ENCODE measurements at places on chromosomes 7 and 10.
A peak's percentile ranks its signal among the peaks of the same experiment; 100 is the strongest.

DNA sequence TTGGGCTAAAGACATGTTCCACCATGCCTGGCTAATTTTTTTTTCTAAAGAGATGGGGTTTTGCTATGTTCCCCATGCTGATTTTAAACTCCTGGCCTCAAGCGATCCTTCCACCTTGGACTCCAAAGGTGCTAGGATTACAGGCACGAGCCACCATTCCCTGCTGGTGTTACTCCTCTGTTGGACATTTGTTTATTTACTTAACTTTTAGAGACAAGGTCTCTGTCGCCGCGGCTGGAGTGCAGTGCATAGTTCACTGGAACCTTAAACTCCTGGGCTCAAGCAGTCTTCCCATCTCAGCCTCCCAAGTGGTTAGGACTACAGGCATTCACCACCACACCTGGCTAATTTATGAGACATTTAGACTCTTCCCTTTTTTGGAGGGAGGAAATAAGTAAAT lies 38.9 kb downstream of the CCAR1 start:
- peaks cover 56% of the 10 kb centered on the region for H3K36me3 ChIP-seq
- H3K27me3 ChIP-seq, result no peaks in the 10 kb centered on the region
- no peak overlapping the region for H3K4me3 ChIP-seq

DNA sequence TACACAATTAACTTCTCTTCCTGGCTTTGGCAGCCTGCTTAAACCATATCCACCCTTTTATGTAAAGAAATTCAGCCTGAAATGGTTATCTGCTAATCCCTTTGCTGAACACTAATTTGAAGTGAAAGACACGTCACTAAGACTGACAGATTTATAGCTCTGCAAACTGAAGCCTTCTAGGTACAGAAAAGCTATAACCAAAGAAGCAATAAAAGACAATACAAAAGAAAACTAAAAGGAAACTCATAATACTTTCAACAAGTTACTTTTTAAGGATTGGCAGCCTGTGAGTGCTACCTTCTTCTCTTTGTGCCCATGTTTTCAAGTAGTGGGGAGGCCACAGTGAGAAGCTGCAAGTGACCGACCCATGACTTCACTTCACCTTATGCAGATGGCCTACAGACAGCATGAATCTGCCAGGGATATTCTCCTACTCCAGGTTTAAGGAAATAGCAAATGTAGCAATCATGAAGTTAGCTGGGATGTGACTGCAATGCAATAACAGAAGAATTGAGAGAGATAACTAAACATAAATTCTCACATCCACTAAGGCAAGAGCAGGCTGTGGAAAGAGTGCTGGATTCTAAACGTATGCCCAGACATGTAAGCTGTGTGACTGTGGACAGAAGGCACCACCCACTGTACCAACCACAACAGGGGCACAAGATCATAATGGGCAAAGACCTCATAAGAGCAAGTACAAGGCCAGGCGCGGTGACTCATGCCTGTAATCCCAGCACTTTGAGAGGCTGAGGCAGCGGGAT lies 10.7 kb upstream of the SPOCK2 start:
- H3K4me1 ChIP-seq, result no peaks in the 10 kb centered on the region
- H3K36me3 ChIP-seq, result peaks cover 44% of the 10 kb centered on the region
- no peak overlapping the region for H3K27ac ChIP-seq
- no peaks in the 10 kb centered on the region for H3K27me3 ChIP-seq
- H3K4me3 ChIP-seq, result no peak overlapping the region

DNA sequence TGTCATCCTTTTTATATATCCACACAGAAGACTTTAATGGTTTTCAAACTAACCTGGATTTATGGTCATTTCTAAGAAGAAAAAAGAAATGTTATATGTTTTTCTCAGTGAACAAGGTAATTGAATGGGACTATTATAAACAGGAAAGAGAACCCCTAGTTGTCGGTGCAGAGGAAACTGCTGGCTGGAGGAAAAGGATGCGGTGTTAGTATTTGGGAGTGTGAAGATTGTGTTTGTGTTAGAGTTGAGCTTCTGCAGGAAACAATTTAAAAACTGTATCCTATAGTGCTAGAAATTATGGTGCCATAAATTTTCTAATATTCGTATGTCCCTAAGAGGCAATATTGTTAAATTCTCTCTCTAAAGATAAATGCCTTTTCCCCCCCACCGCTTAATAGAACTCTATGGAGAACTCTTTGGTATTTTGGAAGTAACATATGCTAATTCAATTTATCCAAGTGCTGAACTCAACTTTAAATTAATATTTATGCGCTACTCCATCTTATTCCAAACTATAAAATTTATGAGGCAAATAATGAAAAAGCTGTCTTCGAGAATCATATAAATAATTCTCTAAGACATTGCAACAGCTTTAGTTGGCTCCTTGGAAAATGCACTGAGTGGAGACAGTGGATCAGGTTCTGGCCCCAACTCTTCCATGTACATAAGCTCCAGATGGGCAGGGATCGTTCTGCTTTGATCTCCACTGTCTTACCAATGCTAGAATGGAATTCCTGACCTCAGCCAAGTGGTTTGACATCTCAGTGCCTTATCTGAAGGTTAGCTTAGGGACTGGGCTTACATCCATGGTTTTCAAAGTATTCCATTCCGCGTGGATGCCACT lies 5.6 kb downstream of the BZW2 start:
- H3K4me1 ChIP-seq, result peaks cover 22% of the 10 kb centered on the region
- H3K27ac ChIP-seq, result no peak overlapping the region
- H3K36me3 ChIP-seq, result no peaks in the 10 kb centered on the region
- H3K4me3 ChIP-seq, result no peak overlapping the region
- no peaks in the 10 kb centered on the region for H3K27me3 ChIP-seq

- H3K4me1 ChIP-seq, result no peaks in the 10 kb centered on the region
- H3K36me3 ChIP-seq, result no peaks in the 10 kb centered on the region
- H3K27me3 ChIP-seq, result no peaks in the 10 kb centered on the region
- H3K4me3 ChIP-seq, result no peak overlapping the region
- DNase-seq, result no peak
These were observed 609.7 kb downstream of the TNS3 start for GRCh38 chr7:46972205-46972604.

DNA sequence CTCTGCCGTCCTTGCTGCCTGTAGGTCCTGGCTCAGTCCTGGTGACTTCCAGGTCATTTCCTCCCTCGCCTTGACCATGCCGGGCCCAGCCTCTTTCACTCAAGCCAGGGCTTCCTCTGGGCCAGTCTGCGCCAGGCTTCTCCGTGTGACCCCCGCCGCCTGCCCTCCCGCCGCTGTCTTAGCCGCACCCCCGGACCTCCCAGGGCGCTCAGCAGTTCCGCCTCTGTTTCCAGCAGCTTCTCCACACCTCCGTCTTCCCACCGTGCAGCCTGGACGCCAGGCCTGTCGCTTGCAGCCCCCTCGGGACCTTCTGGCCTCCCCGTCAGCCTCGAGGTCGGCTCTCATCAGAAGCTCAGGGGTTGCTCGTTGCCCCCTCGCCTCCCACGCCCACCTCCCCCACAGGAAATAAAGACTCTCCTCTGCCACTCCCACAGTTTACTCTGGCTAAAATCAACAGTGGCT lies 123.0 kb upstream of the FZD8 start:
- no peaks in the 10 kb centered on the region for H3K36me3 ChIP-seq
- peak; percentile 75 for DNase-seq
- H3K27ac ChIP-seq, result no peak overlapping the region
- H3K4me1 ChIP-seq, result peaks cover 4% of the 10 kb centered on the region

DNA sequence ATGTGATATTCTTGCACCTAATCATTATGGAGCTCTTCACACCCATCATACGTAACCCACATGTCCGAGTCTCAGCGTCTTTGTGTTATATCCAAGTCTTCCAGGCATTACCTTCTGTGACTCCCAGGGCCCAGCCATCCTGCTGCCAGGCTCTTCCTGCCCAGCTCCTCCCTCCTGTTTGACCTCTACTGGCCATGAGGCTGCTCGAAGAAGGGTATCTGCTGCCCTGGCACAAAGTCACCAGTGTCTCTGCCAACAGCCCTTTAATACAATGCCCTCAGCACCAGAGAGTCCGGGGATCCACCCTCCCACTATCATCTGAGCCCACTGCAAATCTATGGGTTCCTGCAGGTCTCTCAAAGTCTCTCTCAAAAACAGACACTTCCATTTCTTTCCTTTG lies 65.3 kb upstream of the WAC start:
- no peaks in the 10 kb centered on the region for H3K36me3 ChIP-seq
- H3K27me3 ChIP-seq, result no peaks in the 10 kb centered on the region
- no peak overlapping the region for H3K4me3 ChIP-seq
- no peaks in the 10 kb centered on the region for H3K4me1 ChIP-seq

GRCh38 chr10:12844811-12845483 lies 156.6 kb downstream of the CCDC3 start:
- H3K27ac ChIP-seq, result no peak overlapping the region
- H3K4me1 ChIP-seq, result peaks cover 6% of the 10 kb centered on the region
- no peak for DNase-seq
- no peak overlapping the region for H3K4me3 ChIP-seq

- H3K27me3 ChIP-seq, result no peaks in the 10 kb centered on the region
- H3K4me3 ChIP-seq, result no peak overlapping the region
- no peaks in the 10 kb centered on the region for H3K4me1 ChIP-seq
- H3K27ac ChIP-seq, result no peak overlapping the region
These were observed 241.7 kb downstream of the TMEM26 start for GRCh38 chr10:61211468-61211867.

GRCh38 chr10:124251317-124252065 lies 158.1 kb upstream of the CHST15 start:
- DNase-seq, result no peak
- peaks cover 6% of the 10 kb centered on the region for H3K4me1 ChIP-seq
- no peaks in the 10 kb centered on the region for H3K36me3 ChIP-seq
- no peaks in the 10 kb centered on the region for H3K27me3 ChIP-seq
- H3K4me3 ChIP-seq, result no peak overlapping the region
- H3K27ac ChIP-seq, result no peak overlapping the region

- H3K4me3 ChIP-seq, result no peak overlapping the region
- DNase-seq, result no peak
- no peak overlapping the region for H3K27ac ChIP-seq
These were observed 230.7 kb downstream of the KCNMA1 start for GRCh38 chr10:77406764-77407430.

DNA sequence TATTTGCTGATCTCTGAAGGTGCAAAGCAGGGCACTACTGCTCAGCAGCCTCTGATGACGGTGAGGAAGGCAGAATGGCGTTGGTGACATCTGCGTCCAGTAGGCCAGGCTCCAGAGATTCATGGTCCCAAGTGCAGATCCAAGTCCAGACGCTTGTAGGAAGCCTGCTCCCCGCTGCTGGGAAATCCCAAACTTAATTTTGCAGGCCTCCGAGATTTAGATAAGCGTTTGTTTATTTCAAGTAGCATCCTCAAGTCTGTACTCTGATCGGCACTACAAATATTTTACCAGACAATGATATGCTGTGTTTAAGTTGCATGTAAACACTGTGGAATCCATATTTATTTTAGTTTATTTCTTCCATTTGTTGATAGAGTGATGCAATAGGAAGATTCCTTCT lies 244.9 kb upstream of the KLF6 start:
- no peak overlapping the region for H3K27ac ChIP-seq
- no peaks in the 10 kb centered on the region for H3K36me3 ChIP-seq
- peaks cover 6% of the 10 kb centered on the region for H3K4me1 ChIP-seq
- DNase-seq, result no peak
- H3K27me3 ChIP-seq, result no peaks in the 10 kb centered on the region

DNA sequence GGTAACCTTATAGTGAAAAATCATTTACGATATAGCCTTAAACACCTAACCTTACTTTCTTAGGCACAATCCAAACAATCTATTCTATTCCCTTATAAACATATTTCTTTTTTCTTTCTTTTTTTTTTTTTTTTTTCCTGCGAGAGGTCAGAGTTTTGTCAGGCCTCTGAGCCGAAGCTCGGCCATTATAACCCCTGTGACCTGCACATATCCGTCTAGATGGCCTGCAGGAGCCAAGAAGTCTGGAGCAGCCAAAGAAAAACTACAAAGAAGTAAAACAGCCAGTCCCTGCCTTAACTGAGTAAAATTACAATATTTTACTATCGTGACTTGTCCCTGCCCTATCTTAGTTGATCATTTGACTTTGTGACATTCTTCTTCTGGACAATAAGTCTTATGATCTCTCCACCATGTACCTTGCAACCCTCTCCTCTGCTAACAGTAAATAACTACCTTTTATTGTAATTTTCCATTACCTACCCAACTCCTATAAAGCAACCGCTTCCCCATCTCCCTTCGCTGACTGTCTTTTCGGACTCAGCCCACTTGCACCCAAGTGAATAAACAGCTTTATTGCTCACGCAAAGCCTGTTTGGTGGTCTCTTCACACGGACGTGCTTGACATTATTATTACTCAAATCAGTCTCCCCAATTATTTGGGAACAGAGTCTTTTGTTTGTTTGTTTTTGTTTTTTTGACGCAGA lies 64.5 kb downstream of the AOAH start:
- peaks cover 5% of the 10 kb centered on the region for H3K4me1 ChIP-seq
- no peaks in the 10 kb centered on the region for H3K27me3 ChIP-seq
- no peak overlapping the region for H3K4me3 ChIP-seq
- no peak overlapping the region for H3K27ac ChIP-seq
- DNase-seq, result no peak
- H3K36me3 ChIP-seq, result no peaks in the 10 kb centered on the region

DNA sequence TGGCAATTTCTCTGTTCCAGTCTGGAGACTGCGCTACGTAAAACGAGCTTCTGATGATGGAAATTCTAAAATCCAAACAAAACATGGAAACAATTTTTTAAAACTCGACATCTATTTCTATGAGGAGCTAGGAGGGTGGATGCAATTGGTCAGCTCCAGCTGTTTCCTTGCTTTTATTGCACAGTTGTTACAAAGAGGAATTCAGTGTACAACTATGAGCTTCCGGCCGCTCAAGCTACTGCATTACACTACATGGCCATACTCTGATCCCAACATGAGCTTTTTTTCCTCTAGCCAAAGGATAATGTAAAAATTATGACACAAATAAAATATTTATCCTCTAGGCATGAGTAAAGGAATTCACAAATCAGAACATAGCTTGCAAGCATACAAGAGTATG lies 403.1 kb upstream of the C7orf33 start:
- no peaks in the 10 kb centered on the region for H3K36me3 ChIP-seq
- DNase-seq, result no peak
- no peaks in the 10 kb centered on the region for H3K4me1 ChIP-seq
- no peaks in the 10 kb centered on the region for H3K27me3 ChIP-seq
- H3K27ac ChIP-seq, result no peak overlapping the region

All from upper lobe of left lung (tissue), 6 donors.